ENCODE measurements at places on chromosomes 13 and 19.

DNA sequence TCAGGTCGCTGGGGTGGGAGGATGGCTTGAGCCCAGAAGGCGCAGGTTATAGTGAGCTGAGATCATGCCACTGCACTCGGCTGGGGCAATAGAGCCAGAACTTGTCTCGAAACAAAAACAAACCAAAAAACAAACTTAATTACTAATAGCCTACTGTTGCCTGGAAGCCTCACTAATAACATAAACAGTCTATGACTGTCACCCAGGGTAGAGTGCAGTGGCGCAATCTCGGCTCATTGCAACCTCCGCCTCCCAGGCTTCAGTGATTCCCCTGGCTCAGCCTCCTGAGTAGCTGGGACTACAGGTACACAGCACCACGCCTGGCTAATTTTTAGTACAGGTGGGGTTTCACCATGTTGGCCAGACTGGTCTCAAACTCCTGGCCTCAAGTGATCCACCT lies 18.0 kb downstream of the CATSPERD start:
- no peak for DNase-seq

- peak; percentile 42 for DNase-seq
Observed at GRCh38 chr19:292281-292884, 1.2 kb upstream of the PLPP2 start.

DNA sequence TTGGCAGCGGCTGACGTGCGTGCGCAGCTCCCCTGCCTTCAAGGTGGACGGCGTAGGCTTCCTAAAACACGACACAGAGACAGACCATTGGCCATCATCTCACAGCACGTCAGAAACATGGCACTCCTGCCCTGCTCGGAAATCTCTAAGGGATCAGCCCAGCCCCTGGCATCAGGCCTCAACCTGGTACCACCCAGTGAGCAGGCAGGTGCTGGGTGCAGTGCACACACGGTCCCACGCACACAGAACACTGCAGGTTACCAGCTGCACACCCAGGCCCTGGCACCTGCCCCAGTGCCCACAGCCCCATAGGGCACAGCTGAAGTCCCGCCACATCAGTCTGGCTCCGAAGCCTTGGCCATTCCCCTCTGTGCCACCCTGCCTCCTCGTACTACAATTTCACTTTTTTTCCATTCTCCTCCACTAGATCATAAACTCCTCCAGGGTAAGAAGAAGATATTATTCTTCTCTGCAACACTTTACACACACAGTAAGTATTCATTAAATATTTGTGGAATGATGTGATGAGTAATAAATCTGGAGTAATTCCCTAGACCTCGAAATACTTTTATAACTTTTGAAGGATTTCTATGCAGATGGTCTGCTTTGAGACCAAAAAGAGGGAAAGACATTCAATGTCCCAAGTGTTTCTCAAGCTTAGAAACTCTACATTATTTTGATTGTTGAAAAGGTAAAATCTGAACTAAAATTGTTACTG lies 156.4 kb downstream of the COL4A1 start:
- no peak for DNase-seq

- peak; percentile 85 for DNase-seq
Observed at GRCh38 chr13:24727731-24728601, 36.0 kb upstream of the RNF17 start.

- DNase-seq, result no peak
Observed at GRCh38 chr13:92843549-92843948, 383.1 kb upstream of the GPC6 start.

GRCh38 chr13:26719356-26719945 lies 41.1 kb downstream of the GPR12 start:
- no peak for DNase-seq

- no peak for DNase-seq
Observed at GRCh38 chr13:74747186-74747955, 613.2 kb upstream of the KLF12 start.

DNA sequence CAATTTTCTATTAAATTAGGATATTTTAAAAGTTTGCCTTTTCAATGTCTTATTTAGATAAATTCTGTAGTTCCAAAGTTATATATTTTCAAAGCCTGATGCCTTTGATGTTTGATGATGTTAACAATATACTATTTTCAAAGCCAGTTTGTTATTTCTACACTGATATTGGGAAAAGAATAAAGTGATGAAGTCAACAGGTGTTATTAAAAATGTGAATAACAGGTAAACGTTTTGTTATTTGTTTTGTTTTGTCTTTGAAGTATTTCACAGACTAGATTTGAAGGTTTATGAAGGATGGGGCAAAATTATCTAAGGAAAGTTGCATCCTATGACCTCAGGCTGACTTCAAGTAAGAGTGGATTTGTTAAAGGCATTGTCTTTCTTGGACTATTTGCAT lies 33.1 kb upstream of the ZNF420 start:
- DNase-seq, result no peak

DNA sequence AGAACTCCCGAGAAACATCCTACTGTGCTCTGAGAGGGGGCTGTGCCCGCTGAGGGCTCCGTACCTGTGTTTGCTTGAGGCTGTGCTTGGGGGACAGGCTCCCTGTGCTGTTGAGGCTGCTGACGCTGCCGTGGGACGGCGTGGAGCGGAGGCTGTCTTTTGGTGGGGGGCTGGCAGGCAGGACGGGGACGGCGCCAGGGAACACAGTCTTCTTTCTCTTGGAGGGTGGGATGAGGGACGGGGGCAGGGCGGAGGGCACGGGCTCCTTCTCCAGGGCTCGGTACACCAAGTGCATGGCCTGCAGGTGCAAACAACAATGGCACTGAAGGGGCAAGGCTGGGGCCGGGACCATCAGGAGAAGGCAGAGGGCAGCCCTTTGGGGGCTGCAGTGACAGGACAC lies 46.8 kb downstream of the EPS15L1 start:
- DNase-seq, result no peak

DNA sequence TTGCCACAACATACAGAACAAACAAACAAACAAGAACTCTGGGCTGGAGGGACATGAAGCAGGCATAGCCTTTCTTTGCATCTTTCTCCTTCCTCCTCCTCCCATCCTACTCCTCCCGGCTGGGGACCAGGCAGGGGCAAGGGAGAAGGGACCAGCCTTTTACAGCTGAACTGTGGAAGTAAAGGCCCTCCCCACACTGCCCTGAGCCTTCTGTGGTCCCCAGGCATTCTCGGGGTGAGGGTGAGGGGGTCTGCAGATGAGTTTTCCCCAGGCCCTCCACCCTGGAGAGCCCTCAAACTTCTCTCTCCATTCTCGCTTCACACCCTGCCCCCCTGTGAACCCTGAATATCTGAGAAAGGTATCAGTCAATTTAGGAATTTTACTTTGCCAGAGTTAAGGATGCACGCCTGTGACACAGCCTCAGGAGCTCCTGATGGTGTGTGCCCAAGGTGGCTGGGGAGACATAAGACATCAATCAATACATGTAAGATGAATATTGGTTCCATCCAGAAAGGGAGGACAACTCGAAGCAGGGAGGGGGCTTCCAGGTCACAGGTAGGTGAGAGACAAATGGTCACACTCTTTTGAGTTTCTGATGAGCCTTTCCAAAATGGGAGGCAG lies 170.9 kb downstream of the COL4A1 start:
- DNase-seq, result no peak

DNA sequence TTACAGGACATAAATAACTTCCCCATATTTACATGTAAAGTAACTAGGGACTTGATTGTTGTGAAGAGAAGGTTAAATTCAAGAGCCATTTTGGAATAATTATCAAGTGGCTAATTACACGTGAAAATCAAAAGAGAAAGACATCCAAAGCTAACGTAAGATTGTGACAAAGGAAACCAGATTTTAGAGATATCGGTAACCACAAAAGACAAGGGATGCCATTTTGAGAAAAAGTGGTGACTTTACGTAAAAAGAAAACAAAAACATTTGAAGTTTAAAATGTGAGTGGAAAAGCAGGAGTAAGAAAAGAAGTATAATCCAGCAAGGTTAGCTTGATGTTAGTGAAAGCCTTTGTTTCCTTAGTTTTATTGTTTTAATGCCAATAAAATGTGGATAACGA lies 10.9 kb upstream of the VWA8 start:
- no peak for DNase-seq

GRCh38 chr19:2034729-2035589 lies 16.1 kb downstream of the MKNK2 start:
- peak; percentile 90 for DNase-seq

- DNase-seq, result no peak
Observed at GRCh38 chr13:39777527-39778061, 122.1 kb downstream of the COG6 start.
